ENCODE measurements at places on chromosomes 1 and 21. TPM values are rescaled to one million over a fixed set of nuclear protein-coding genes. Genes with fewer than 3 reads are reported as not detected.

The G0S2 gene
- not detected for polyA plus RNA-seq

The LRIF1 gene
- 30.2 TPM for polyA plus RNA-seq

The XCL1 gene
- polyA plus RNA-seq, result 30.3 TPM

The GNG12 gene
- polyA plus RNA-seq, result not detected

The CRTC2 gene
- 38.9 TPM for polyA plus RNA-seq

The DDR2 gene
- polyA plus RNA-seq, result 0.09 TPM

The AQP10 gene
- not detected for polyA plus RNA-seq
